CD4-positive, alpha-beta T cell treated with Interleukin-6 at 100 ng/mL for 8 hours (primary cell): ENCODE measurements at places on chromosomes 6 and 20.

DNA sequence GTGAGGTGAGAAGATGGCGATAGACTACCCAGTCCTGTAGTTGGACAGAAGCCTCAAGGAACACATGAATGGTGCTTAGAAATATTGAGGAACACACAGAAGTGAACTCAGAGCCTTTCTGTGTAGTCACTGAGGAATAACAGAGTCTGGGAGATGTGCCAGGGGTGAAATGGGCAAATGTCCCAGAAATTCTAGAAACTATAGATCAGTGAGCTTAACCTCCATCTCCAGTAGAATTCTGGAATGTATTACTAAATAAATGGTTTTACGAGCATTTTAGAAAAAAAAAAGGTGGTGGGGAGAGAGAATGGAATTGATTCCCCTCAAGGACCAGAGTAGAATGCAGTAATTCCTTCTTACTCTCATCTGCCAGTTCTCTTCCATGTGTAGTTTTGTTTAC lies 380.0 kb downstream of the LMBRD1 start:
- DNase-seq: no peak

GRCh38 chr20:22974354-22974753 lies 60.8 kb upstream of the SSTR4 start:
- no peak for DNase-seq

DNA sequence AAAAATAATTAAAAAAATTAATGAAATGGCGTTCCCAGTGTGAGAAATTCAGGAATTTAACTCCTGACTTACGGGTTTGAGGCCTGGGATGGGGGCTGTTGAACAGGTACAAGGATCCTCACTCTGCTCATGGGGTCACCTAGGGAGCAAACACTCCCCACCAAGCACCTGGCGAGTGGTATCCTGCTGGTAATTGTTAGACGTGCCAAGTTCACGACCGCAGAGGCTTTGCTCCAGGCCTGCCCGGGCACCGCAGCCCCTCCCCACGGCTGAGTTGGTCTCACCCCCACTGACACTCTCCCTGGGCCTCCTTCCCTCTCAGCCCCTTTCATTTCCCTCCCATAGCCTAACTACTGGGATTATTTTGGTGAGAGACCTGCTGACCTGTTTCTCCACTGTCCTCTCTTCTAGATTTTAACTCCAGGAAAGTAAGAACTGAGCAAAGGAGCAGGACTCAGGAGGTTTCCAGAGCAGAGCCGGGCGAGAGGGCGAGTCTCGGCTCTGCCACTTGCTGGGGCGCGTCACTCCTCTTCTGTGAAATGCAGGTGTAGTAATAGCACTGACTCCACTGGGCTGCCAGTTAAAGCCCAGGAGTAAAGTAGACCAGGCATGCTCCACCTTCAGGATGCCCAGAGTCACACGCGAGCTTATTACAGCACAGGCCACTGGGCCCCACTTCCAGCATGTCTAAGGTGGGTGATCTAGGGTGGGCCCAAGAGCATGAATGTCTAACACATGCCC lies 22.8 kb downstream of the BMP7 start:
- DNase-seq: no peak

DNA sequence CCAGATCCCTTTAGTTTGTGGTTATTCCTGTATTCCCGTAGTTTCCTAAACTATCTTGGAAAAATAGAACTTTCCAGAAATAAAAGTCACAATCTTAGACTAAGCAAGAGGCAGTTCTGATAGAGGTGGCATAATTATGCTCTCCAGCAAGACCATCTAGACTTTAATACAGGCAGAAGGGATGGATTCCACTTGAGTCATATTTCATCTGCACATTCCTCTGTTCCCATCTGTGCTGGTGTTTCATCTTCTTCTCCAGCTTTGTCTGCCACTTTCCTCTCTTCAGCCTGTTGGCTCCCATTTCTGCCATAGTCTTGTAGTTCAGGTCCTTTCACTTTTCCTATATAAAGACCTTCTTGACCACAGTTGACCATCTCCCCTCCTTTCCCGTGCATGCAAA lies 102.9 kb downstream of the SOBP start:
- DNase-seq: no peak

- no peak for DNase-seq
Measured at GRCh38 chr20:24469894-24470745, 691 bp downstream of the SYNDIG1 start.

- DNase-seq: no peak
Measured at GRCh38 chr20:12999201-12999600, 9.6 kb upstream of the SPTLC3 start.

GRCh38 chr20:4091490-4092479 lies 76.4 kb upstream of the RNF24 start:
- DNase-seq: peak; percentile 46

GRCh38 chr20:59448196-59448595 lies 147.8 kb downstream of the EDN3 start:
- DNase-seq: no peak

DNA sequence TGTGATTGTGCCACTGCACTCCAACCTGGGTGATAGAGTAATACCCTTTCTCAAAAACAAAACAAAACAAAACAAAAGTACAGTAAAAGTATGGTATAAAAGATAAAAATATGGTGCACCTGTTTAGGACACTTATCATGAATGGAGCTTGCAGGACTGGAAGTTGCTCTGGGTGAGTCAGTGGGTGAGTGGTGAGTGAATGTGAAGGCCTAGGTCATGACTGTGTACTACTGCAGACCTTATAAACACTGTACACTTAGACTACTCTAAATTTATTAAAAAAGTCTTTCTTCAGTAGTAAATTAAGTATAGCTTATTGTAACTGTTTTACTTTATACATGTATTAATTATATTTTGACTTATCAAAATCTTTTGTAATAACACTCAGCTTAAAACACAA lies 46.0 kb downstream of the ZFP64 start:
- DNase-seq: no peak
